Caco-2 (cell line): ENCODE measurements at places on chromosomes 16 and 17. TPM values are rescaled to one million over a fixed set of nuclear protein-coding genes. Genes with fewer than 3 reads are reported as not detected.

The ZFP3 gene
- 3.6 and 3.7 TPM in 2 replicates for total RNA-seq

The C17orf107 gene
- total RNA-seq = 0.86 and 1.0 TPM in 2 replicates

The RPRML gene
- total RNA-seq = not detected in 2 replicates

The EFTUD2 gene
- total RNA-seq = 175 and 186 TPM in 2 replicates

The NGFR gene
- total RNA-seq = 1.6 and 1.7 TPM in 2 replicates

The GAS2L2 gene
- total RNA-seq = not detected in 2 replicates

The ASGR1 gene
- total RNA-seq = 8.3 and 9.2 TPM in 2 replicates

The WBP2 gene
- total RNA-seq = 66.6 and 72.3 TPM in 2 replicates

The CDH15 gene
- total RNA-seq = not detected in 2 replicates

The OSBPL7 gene
- 46.8 and 48.3 TPM in 2 replicates for total RNA-seq

The KIF18B gene
- 63.6 and 68.4 TPM in 2 replicates for total RNA-seq

The KCNAB3 gene
- total RNA-seq = 1.2 and 2.0 TPM in 2 replicates

The PERCC1 gene
- 2.0 and 2.1 TPM in 2 replicates for total RNA-seq

The NT5M gene
- 0.86 and 1.3 TPM in 2 replicates for total RNA-seq

The GNGT2 gene
- total RNA-seq = not detected in 2 replicates

- DNase-seq = no peak
These were observed 30.1 kb downstream of the CCL4 start for GRCh38 chr17:36133602-36134236.

DNA sequence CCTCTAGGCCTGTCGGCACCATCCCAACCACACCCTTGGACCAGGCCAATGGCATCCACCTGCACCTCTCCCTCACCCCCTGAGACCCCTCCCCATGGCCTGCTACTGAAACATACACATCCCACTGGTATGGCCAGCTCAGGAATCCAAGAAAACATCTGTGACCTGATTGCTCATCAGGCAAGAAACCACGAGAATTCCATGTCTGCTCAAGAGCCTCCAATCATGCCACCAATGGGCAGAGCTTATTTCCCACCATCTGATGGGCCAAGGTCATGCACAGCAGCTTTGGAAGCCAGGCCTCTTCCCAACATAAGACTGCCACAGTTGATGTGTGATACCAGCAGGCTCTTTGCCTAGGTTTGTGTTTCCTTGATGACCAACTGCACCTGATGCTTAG is 190.1 kb downstream of the C16orf78 start:
- no peak for DNase-seq

- peak; percentile 48 for DNase-seq
These were observed 5.5 kb upstream of the SLC25A35 start for GRCh38 chr17:8300627-8301242.

- no peak for DNase-seq
These were observed 236.1 kb upstream of the C16orf82 start for GRCh38 chr16:26830428-26831127.

- DNase-seq = no peak
These were observed 9.8 kb downstream of the UNC13D start for GRCh38 chr17:75834279-75834920.

- no peak for DNase-seq
These were observed 236.8 kb downstream of the MSI2 start for GRCh38 chr17:57493171-57493570.

DNA sequence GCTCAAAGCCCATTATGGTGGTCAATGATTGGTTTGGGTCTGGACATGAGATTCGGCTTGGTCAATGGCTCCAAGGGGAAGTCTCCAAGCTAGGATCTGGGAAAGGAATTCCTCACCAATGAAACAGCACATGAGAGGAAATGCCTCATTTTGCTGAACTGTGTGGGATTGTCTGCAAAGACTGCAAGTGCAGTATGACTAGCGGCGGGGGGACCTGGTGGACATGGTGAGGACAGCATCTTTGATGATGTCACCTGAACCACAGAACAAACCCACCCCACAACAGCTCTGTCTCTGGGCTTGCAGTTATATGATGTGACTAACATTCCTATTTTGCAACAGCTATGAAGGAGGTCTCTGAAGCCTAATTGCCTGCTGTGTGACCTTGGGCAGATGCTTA is 50.6 kb upstream of the NKD1 start:
- DNase-seq = no peak

- DNase-seq = no peak
These were observed 87.9 kb downstream of the AIPL1 start for GRCh38 chr17:6346986-6347385.

GRCh38 chr16:71568551-71568950 is 8.3 kb downstream of the TAT start:
- DNase-seq = no peak

GRCh38 chr16:83974475-83974874 is 6.4 kb downstream of the NECAB2 start:
- no peak for DNase-seq

GRCh38 chr16:72815348-72816318 is 232.3 kb downstream of the ZFHX3 start:
- no peak for DNase-seq

DNA sequence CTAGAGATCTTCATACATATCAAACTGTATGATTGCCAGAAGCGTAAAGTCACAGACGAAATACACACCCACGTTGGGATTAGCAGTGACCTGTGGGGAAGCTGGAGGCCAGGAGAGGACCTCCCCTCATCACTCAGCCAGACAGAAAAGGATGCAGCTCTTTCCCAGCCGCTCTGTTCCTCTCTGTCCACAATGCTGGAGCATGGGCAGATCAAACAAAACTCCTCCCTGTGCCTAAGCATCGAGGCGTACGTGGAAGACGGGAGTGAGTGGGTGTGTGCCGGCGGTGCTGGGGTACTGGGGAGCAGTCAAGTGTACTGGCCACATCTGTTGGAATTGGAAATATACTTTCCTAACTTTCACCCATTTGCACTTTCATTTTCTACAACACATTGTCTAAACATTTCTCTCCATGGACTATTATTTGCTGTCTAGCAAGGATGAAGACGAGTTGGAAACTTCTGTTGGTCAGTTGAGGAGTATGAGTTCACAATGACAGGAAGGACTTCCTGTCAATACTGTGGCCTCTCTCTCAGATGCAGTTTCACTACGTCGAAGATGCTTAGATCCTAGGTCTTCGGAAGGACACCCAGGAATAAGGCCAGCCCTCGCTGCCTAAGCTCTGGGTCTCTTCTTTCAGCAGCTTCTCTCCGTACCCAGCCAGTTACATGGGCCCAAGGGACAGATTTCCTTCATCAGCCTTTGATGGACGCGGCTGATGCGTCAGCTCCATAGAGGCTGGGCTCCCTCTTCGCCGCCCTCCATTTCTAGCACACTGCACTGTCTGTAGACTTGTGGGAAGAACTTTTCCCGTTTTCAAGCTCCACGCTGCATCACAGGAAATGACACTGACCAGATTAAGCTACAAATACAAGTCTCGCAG is 30.6 kb upstream of the ENDOV start:
- DNase-seq = no peak

- no peak for DNase-seq
These were observed 4.4 kb downstream of the PITPNM3 start for GRCh38 chr17:6551869-6552531.

DNA sequence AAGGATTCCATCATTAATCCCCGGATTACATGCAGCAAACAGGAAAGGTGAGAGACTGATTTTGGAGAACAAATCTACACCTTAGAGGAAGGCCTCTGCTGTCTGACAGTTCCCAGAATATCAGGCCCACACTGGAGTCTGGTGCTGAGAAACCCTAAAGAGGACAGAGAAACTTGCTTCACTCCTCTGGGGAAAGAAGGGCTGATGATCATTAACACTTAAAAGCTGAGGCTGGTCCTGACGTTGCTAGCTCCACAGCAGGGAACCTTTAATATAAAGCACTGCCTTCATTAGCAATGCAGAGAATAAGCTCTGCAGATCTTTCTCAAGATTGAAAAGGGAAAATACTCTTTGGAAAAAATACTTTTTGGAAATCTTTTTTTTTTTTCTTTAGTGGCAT is 1472.4 kb upstream of the GOT2 start:
- DNase-seq = no peak

DNA sequence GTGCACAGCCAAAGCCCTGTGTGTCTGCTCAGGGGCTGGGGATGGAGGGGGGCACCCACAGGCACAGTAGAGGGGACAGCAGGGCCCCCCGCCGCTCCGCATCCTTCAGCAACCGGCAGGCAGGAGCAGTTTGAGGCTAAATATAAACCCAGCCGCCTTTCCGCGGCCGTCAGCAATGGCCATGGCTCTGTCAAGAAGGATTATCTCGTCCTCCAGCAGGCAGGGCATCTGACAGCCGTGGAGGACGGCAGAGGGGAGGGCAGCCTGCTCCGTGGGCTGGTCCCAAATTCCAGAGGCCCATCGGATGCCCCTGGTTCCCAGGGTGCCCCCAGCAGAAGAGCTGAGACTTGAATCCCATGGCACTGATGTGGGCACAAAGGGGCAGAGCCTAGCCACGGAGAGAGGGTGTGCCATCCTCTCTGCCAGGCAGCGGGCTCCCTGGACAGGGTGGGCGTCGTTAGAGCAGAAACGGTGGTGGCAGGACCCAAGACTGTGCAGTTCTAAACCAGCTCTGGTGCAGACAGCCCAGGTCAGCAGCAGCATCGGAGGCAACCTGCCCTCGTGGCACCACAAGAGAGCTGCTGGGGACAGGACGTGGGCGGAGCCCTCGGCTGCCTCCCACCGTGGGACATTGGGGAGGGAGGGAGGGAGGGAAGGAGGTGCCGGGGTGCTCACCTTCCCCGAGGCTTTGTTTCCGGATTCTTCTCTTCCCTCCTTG is 198.8 kb upstream of the CIBAR2 start:
- no peak for DNase-seq

- DNase-seq = peak; percentile 69
These were observed 188.2 kb downstream of the FTO start for GRCh38 chr16:53892155-53892554.

GRCh38 chr17:6506679-6507231 is 49.6 kb downstream of the PITPNM3 start:
- no peak for DNase-seq

GRCh38 chr17:77096570-77097214 is 44.1 kb upstream of the SEC14L1 start:
- DNase-seq = no peak

DNA sequence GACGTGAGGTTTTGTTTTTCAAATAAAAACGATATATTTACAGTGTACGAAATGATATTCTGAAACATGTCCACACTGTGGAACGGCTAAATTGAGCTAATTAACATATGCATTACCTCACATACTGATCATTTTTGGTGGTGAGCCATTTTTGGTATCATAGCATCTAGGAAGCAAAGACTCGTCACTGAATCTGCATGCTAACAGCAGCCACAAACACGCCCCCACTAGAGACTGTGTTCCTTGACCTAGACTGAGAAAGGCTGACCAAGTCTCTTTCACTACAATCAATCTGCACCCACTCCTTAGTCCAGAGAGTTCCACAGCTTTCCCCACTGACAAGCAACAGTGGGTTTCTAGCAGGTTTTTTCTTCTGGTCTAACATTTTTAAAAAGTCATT is 29.5 kb downstream of the NPLOC4 start:
- no peak for DNase-seq

GRCh38 chr17:65231662-65232335 is 94.6 kb downstream of the RGS9 start:
- DNase-seq = peak; percentile 65

DNA sequence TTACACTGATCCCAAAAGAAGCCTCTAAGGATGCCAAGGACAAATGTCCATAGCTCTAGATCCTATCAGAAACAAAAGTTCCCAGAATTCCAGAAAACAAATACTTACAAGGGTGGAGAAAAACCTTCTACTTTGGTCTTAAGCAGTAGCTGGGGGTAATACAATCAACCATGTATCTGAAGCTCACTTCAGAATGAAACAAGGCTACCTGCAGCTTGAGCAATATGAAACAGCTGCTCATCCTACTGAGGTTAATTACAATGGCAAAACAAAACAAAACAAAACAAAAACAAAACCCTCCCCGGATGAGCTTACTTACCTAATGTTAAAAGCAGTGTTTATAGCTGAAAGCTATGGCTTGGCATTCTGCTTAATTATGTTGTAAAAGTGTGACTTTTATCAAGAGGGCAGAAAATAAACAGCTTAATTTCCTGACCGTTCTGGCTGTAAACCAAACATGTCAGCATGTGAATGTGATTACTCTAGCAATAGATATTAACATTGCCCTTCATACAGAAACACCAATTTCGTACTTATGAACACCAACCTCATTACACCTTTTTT is 10.5 kb downstream of the PDZD9 start:
- no peak for DNase-seq

DNA sequence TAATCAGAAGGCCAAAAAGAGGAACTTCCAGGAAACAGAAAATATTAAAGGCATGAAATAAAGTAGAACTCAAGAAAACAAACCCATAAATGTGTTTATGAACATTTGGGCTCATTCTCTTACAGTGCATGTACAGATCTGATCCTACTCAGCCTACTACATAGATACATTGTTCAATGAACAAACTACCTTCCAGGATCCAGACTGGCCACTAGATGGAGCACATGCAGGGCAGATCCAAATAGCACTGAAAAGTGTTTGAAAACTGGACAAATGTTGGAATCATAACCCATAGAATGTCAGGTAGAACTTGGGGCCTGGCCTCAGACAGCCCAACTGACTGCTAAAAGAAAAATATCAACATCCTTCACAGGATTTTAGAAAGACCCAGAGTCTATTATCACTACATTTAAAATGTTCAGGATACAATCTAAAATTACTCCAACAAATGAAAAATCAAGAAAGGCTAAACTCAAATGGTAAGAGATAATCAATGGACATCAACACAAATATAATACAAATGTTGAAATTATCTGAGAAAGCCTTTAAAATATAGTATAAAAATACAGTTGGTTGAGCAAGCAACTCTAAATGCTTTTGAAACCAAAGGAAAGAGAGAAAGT is 122.4 kb upstream of the NUDT7 start:
- DNase-seq = peak; percentile 50

DNA sequence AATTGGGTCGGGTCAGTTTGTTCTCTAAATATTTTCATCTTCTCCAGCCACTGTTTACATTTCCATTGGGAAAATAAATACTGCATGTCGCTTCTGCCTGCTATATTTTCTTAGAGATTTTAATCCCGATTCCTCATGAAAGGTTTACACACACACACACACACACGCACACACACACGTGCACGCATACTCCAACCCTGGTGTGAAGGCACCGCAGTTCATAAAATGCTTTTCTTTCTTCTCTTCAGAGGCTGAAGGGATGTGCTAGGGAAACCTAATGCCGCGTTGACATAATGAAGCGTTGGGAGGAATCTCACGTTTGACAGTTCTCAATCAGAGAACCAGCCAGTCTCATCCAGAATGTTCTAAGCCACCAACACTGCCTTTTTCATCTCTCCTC is 222.9 kb upstream of the IRX3 start:
- no peak for DNase-seq
